Neural crest cell (in vitro differentiated cells): ENCODE measurements at places on chromosomes 12 and 14. TPM values are rescaled to one million over a fixed set of nuclear protein-coding genes. Genes with fewer than 3 reads are reported as not detected.
A peak's percentile ranks its signal among the peaks of the same experiment; 100 is the strongest.

The PRH2 gene
- not detected in 2 replicates for total RNA-seq

The GNB3 gene
- 21.2 and 22.2 TPM in 2 replicates for total RNA-seq

The ANO2 gene
- 1.9 and 2.0 TPM in 2 replicates for total RNA-seq

The DACT1 gene
- total RNA-seq = 4.9 and 5.2 TPM in 2 replicates

The PIGH gene
- 19.9 and 23.0 TPM in 2 replicates for total RNA-seq

The SYCP3 gene
- total RNA-seq = 0.36 TPM in 1 of 2 replicates, not detected in the other

The C12orf56 gene
- total RNA-seq = 0.51 and 1.2 TPM in 2 replicates

The ACSM4 gene
- total RNA-seq = not detected in 2 replicates

The SCNN1A gene
- not detected in 2 replicates for total RNA-seq

The C14orf132 gene
- 38.2 and 42.1 TPM in 2 replicates for total RNA-seq

The CFAP73 gene
- not detected in 2 replicates for total RNA-seq

DNA sequence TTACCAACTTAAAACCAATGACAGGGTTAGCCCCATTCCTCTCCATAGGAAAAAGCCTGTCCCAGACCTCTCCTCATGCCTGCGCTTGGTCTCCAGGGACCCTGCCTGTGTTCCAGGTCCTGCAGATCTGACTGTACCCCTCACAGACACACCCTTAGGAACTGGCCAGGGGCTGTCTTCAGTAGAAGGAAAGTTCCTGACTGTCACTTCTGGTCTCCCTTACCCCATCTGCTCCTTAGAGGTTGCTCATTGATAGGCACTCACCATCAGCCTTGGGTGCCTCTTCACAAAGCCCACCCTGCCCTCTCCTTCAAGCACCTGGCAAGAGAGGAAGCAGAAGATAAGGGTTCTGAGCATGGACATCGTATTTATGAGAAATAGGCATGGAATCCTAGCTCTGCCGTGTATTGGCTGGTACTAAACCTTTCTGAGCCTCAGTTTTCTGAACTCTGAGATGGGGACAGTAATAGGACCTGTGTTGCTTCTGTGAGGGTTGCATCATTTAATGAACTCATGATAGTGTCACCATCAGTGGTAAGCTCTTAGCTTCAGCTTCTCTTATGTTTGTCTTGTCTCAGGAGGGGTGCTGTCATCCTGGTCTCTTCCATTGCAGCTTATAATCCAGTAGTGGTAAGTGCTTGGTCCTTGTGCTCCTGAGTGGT, 7.5 kb downstream of the DHRS2 start:
- H3K27ac ChIP-seq = no peak overlapping the region
- DNase-seq = no peak
- no peak overlapping the region for H3K4me3 ChIP-seq
- H3K4me1 ChIP-seq = no peaks in the 10 kb centered on the region
- no peaks in the 10 kb centered on the region for H3K36me3 ChIP-seq

- H3K27ac ChIP-seq = peak overlapping the region; percentile 89
- no peak for DNase-seq
- peak overlapping the region; percentile 96 for H3K4me3 ChIP-seq
Measured at GRCh38 chr12:70241845-70242244, 1.4 kb upstream of the CNOT2 start.

DNA sequence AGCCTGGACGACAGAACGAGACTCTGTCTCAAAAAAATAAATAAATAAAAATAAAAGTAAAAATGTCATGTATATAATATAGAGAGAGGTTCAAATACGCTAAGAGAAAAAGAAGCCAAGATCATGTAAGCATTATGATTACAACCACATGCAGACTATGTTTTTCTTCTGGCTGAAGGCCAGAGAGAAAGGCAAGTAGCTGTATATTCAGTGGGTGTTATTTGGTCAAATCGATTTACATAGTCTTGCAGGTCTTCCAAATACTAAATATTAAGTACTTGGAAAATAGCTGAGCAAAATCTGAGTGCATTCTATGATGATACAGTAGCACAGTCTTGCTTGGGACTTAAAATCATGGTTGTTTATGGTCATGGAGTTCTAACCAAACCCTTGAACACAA, 758.0 kb downstream of the DIO2 start:
- no peaks in the 10 kb centered on the region for H3K4me1 ChIP-seq
- H3K36me3 ChIP-seq = no peaks in the 10 kb centered on the region
- H3K27me3 ChIP-seq = no peaks in the 10 kb centered on the region
- H3K27ac ChIP-seq = no peak overlapping the region

DNA sequence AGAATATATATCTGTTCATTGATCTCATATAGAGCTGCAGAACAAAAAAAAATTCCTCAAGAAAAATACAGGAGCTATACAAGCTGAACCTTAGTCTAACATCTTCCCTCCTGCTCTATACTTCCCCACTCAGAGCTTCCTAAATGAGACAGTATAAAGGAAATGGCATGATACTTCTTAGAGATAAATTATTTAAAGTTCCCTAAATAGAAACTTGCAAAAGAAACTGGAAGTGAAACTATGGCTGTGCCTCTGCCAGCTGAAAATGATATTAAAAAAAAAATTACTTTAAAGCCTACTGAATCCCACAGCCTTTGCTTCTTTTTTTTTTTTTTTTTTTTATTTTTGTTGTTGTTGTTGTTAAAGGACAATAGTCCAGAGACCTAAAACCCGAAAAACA, 11.6 kb upstream of the NEK9 start:
- no peaks in the 10 kb centered on the region for H3K27me3 ChIP-seq
- H3K4me1 ChIP-seq = no peaks in the 10 kb centered on the region
- no peak overlapping the region for H3K4me3 ChIP-seq

GRCh38 chr12:49201595-49202295, 12.9 kb upstream of the TUBA1A start:
- H3K27me3 ChIP-seq = no peaks in the 10 kb centered on the region
- DNase-seq = no peak
- H3K4me1 ChIP-seq = peaks cover 50% of the 10 kb centered on the region
- peak overlapping the region; percentile 56 for H3K4me3 ChIP-seq
- H3K27ac ChIP-seq = peak overlapping the region; percentile 73

DNA sequence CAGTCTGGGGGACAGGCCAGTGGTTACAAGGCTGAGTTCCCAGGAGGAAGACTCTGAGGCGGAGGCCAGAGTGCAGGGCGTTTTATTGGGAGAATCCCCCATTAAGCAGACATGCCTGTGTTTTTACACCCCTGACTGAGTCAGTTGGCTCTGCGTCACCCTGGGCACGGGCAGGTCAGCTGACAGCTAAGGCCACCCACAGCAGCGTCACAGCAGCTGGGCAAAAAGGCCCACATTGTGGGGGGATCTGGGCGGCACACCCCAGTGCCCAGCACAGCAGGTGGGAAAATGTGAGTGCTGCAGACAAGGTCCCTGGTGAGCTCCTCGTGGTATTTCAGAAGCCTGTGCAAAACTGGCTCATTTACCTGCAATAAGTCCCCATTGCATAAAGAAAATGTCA, 184.7 kb downstream of the AACS start:
- peaks cover 14% of the 10 kb centered on the region for H3K27me3 ChIP-seq
- H3K27ac ChIP-seq = no peak overlapping the region
- no peaks in the 10 kb centered on the region for H3K36me3 ChIP-seq
- H3K4me3 ChIP-seq = no peak overlapping the region
- DNase-seq = no peak

DNA sequence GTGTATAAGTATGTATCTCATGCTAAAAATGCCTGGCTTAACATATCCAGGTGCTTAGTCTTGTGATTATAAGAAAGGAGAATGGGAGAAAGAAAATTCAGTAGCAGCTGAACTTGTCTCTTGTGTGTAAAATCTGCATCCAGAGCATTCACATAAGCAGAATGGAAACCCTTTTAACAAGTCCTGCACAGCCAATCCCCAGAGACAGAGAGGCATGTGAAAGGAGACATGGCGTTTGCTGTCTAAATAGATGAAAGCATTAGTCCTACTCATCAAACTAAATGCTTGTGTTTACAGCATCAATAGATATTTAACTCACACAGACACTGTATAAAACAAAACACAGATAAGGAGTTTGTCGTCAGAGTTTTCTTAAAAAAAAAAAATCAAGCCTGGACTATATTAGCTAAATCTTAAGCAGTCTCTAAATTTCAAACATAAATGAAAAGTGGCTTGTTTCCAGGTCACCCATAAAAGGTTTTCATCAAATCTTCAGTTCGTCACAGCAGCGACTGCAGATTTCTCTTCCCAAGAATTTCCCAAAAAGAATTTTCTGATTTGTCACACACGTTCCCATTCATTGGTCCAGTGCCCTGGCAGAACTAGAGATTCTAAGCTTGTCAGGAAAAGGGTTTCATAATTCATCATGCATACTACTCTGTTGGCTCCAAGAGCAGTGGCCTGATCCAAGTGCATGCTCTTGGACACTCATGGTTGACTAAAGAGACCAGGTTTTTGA, 249.2 kb downstream of the BTG1 start:
- no peak overlapping the region for H3K4me3 ChIP-seq
- no peak for DNase-seq
- peaks cover 12% of the 10 kb centered on the region for H3K4me1 ChIP-seq
- peaks cover 8% of the 10 kb centered on the region for H3K36me3 ChIP-seq

- H3K27me3 ChIP-seq = no peaks in the 10 kb centered on the region
- peak overlapping the region; percentile 96 for H3K4me3 ChIP-seq
- peaks cover 28% of the 10 kb centered on the region for H3K4me1 ChIP-seq
- no peak for DNase-seq
- peaks cover 16% of the 10 kb centered on the region for H3K36me3 ChIP-seq
- peak overlapping the region; percentile 93 for H3K27ac ChIP-seq
Measured at GRCh38 chr12:19131025-19131444, 1.5 kb downstream of the PLEKHA5 start.

DNA sequence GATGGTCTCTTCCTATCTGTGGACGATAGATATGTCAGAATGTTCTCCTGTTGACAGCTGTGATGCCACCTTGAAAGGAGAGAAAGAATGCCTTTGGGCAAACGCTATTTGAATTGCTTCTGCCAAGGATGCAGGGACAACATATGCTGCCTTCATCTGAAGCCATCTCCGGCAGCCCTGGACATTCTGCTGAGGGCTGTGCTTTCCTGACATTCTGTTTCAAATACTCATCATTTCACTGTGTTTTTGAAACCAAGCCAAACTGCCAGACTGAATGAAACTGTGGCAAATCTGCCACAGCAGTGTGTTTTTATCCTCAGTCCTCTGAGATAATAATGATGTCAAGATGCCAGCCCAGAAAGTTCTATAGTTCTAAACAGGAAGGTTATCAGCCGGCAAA, 85.8 kb upstream of the BCAT1 start:
- H3K27me3 ChIP-seq = no peaks in the 10 kb centered on the region
- peaks cover 4% of the 10 kb centered on the region for H3K4me1 ChIP-seq
- no peaks in the 10 kb centered on the region for H3K36me3 ChIP-seq
- no peak overlapping the region for H3K27ac ChIP-seq
- H3K4me3 ChIP-seq = no peak overlapping the region
- no peak for DNase-seq

- H3K27ac ChIP-seq = no peak overlapping the region
- H3K4me3 ChIP-seq = no peak overlapping the region
- H3K27me3 ChIP-seq = no peaks in the 10 kb centered on the region
- DNase-seq = no peak
- H3K4me1 ChIP-seq = no peaks in the 10 kb centered on the region
- H3K36me3 ChIP-seq = no peaks in the 10 kb centered on the region
Measured at GRCh38 chr14:40599725-40600124, 1007.0 kb upstream of the LRFN5 start.

- H3K27me3 ChIP-seq = no peaks in the 10 kb centered on the region
- H3K36me3 ChIP-seq = no peaks in the 10 kb centered on the region
- peaks cover 3% of the 10 kb centered on the region for H3K4me1 ChIP-seq
- H3K4me3 ChIP-seq = no peak overlapping the region
Measured at GRCh38 chr12:104177663-104178501, 37.7 kb upstream of the TXNRD1 start.

- no peak for DNase-seq
- H3K27me3 ChIP-seq = no peaks in the 10 kb centered on the region
- H3K27ac ChIP-seq = no peak overlapping the region
- peaks cover 6% of the 10 kb centered on the region for H3K36me3 ChIP-seq
- H3K4me3 ChIP-seq = no peak overlapping the region
Measured at GRCh38 chr12:111353603-111354295, 15.1 kb downstream of the PHETA1 start.

DNA sequence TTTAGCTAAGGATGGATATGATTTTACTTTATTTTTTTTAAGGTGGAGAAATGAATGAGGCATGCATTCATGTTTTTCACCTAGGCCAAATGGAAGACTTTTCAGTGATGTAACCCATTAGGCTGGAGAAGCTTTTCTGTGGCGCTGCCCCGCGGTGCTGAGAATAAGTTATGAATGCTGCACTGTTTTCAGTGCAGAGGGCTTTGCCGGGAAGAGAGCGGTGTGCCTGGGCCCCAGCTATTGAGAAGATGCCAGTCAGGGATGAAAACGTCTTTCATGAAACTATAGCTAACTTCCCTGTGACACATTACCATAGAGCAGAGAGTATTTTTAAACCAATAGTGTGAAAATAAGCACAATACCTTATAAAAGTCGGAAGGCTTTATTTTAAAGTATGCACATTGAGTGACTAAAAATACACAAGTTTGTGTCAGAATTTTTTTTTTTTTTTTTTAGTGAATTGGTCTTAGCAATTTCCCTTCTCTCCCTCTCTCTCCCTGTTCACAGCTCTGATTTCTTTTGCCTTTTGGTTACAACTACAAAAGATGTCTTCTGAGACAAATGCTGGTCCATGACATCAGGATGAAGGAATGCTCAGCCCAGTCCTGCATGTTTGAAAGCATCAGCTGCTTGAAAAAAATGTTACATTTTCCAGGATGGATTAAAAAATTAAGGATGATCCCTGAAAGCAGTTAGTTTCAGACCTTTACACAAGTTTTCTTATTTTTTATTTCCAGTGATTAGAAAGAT, 48.3 kb downstream of the NPAS3 start:
- DNase-seq = peak; percentile 53

- peaks cover 41% of the 10 kb centered on the region for H3K4me1 ChIP-seq
- no peaks in the 10 kb centered on the region for H3K27me3 ChIP-seq
- no peak for DNase-seq
Measured at GRCh38 chr14:71534506-71534905, 397.7 kb upstream of the RGS6 start.

DNA sequence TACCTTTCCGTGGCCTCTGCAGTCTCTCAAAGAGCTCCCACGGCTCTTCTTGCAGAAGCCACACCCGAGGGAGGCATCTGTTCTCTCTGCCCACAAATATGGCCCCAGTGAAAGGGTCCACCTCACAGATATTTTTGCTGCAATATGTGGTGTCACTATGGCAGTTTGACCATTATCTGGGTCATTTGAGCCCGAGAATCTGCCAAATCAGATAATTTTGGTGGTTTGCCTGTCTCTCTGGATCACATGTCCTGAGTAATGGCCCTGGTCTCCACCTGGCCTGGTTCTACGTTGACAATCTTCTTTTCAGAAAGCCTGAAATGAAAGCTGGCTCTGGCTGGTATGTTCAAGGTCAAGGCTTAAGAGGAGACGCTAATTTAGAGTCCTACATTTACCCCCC, 5.7 kb upstream of the WSCD2 start:
- DNase-seq = no peak
- no peak overlapping the region for H3K4me3 ChIP-seq
- peaks cover 6% of the 10 kb centered on the region for H3K4me1 ChIP-seq
- no peaks in the 10 kb centered on the region for H3K36me3 ChIP-seq

DNA sequence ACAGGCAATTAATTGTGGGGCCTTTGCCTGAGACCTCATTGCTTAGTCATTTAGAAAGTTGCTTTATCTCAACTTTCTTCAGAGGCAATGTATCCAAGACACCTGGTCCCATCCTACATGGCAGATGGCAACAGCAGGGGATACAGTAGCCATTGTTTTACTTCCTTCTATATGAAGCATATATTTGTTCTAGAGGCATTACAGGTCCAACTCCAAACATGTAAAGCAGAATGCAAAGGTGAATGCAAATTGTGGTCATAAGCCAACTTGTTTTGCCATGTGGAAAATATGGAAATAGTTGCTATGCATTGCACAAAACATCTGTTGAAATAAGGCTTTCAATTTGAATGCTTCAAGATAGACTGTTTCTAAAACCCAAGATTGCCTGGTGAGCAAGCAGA, 109.8 kb upstream of the BCAT1 start:
- no peak overlapping the region for H3K4me3 ChIP-seq
- no peaks in the 10 kb centered on the region for H3K27me3 ChIP-seq
- H3K36me3 ChIP-seq = no peaks in the 10 kb centered on the region
